ENCODE measurements at places on chromosomes 3 and 15. TPM values are rescaled to one million over a fixed set of nuclear protein-coding genes. Genes with fewer than 3 reads are reported as not detected.

- DNase-seq, result no peak
These were observed 91.6 kb downstream of the FEZF2 start for GRCh38 chr3:62281726-62282125.

DNA sequence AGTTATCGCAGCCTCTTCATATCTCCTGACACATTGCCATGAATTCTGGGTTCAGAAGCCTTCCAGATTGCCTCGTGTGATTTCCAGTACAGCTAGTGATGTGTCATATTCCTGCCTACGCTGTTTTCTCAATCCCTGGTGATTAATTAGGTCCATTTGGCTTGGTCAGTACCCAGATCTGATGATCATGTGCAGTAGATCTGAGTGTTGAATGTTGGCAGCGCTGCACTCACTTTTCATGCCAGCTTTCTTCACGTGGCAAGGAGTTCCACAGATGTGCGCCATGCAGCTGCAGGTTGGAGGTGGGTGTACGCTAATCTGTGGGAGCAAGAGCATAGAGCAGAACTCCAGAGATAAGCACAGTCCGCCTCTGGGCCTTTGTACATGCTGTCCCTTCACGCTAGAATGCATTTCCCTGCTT lies 86.9 kb upstream of the COL6A5 start:
- DNase-seq, result no peak

DNA sequence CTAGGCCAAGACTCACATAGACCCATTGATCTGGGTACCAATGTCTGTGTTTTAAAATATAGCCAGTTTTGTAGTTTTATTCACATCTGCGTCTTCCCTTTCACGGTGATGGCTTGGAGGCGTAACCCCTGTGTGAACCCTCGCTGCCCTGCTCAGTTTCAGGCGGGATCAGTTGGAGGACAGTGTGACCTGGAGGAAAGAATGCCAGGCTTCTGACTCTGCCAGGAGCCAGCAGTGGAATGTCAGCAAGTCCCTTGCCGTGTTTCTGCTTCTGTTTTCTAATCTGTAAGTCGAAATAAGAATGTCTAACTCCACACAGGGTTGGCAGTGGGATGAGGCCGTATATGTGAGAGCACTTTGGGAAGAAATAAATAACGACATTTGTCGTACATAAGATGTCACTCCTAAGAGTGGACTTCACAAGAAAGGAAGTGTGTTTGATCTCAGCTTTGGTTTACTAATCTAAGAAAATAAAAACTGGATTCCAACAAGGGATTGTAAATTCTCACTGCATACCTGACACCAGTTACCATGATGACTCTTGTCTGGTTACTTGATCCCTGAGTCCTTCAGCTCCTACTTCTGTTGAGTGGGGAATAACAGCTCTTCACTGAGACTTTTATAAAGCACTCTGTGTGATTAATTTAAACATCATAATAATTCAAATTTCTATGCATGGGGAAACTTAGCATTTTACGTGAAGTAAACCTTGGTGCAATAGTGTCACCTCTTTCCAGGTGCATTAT lies 6.3 kb upstream of the CA12 start:
- no peak for DNase-seq

DNA sequence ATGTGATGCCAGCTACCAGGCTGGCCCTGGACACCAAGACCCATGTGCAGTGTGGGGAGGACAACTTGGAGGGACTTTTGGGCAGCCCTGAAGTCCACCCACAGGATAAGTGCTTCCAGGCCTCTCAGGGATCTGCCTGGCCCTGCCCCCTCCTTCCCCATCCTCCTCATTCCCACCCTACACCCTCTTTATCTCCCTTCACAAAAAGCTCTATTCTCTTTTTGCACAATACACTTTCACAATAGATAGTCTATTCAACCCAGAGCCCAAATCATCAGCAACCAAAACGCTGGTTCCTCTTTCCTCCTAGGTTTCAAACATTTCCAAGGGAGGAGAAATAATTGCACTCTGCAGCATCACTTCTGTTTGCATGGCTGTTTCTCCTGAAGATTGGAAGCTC lies 7.8 kb upstream of the ZNF710 start:
- no peak for DNase-seq

- DNase-seq, result no peak
These were observed 166.5 kb downstream of the EBLN2 start for GRCh38 chr3:73228000-73228399.

- DNase-seq, result no peak
These were observed 3.7 kb downstream of the CIB1 start for GRCh38 chr15:90230071-90230494.

ADAMTS9 gene
- total RNA-seq, result not detected

DNA sequence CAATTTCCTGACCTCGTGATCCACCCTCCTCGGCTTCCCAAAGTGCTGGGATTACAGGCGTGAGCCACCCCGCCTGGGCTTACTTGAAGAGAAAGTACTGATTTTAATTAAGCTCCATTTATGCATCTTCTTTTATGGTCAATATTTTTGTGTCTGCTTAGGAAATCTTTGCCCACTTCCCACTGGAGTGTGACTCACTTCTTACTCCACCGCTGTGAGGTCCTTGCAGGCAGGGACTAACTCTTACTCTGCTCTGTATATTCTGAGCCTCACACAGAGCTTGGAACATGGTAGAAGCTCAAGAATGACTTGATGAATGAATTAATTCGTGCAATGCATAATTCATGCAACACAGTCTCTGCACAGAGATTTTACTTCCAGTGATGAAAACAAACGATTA lies 2.9 kb upstream of the TM4SF19 start:
- DNase-seq, result no peak

ARID3B gene
- total RNA-seq, result 2.0 TPM

GRCh38 chr15:69393831-69394491 lies 20.2 kb upstream of the KIF23 start:
- no peak for DNase-seq
